ENCODE measurements at places on chromosomes 7 and 10.

DNA sequence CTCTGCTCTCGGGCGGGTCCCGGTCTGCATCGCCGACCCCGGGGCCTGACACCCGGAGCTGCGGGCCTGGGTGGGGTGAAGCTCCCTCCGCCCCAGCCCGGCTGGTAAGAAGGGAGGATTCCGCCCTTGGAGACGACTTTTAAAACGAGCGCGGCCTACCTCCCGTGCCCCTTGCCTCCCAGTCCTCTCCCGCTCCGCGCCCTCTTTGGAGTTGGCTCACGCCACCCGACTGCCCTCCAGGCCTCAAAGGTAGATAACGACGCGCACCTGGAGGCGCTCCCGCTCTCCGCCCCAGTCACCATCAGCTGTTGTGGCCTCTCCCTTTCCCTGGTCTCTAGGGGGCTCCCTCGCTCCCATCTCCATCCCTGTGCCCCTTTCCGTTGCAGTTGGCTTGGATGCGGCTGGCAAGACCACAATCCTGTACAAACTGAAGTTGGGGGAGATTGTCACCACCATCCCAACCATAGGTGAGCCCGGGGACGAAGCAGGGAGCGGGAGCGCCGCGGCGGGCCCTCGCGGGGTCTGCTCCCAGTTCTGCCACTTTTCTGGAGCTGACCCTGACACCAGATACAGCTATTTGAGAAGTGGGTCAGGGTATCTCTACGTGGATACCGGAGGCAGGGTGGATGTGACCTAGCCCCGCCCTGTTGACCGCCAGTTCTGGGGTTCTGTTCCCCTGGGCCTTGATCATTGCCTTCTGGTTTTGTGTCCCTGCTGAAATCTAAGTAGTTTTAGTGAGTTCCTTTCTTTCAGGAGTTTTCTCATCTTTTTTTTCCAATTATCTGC is 679 bp downstream of the ARF5 start:
- no peak for DNase-seq

DNA sequence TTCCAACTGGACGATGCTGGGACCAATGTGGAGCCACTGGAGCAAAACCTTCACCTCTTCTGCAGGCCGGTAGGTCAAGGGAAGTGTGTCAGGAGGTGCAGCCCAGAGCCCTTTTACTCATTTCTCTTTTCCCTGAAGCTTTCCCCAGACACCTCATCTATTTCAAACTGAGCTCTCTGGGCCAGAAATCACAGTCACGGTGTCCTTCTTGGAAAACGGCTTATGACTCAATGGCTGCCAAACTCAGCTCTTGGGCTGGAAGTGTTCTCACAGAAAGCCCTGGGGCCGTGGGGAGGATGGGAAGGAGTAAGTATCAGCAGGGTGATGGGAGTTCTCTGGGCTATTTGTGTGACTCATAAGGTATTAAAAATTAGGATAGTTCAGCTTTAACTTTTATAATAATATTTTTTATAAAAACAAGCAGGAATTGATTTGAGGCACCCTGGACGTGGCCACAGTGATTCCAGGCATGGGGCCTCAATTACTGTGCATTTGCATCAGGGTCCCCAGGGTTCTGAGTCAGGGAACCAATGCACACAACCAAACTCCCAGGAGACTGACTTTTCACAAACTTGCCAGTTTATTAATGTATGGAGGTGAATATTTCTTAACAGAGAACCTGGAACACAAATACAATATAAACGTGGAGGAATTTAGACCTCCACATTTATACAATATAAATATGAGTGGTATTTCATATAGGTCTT is 187.4 kb upstream of the TMEM72 start:
- no peak for DNase-seq

DNA sequence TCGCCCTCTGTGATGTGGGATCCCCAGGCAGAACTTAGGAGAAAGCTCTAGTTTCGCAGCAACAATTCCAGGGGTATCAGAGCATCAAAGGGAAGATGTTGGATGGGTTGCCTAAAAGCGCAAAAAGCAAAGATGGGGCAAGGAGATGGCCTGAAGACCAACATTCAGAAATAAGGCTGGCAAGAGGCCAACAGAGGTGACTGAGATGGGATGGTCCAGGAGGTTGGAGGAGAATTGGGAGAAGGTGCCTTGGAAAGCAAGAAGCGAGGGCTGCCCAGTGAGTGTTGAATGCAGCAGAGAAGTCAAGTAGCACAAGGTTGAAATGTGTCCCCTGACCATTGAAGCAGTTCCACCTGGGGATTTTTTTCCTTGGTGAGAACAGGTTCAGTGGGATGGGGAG is 38.4 kb upstream of the TMEM273 start:
- DNase-seq: no peak

GRCh38 chr7:129494041-129494440 is 8.3 kb upstream of the SMKR1 start:
- DNase-seq: no peak

- no peak for DNase-seq
Observed at GRCh38 chr7:138458576-138459412, 1.3 kb upstream of the TRIM24 start.

DNA sequence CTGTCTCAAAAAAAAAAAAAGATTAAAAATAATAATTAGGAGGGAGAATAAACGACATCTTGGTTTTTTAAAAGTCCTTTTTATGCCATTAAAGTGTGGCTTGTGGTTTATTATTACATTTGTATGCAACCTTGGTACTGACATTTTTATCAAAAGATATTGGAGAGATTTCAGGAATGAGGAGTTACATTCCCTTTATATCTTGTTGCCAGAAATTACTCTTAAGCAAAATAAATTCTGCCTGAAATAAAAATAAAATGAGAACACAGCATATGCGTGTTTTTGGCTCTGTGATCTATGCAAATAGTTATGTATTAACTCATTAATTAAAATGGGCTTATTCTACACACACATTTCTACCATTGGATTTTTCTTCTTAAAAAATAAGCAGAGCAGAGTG is 202.4 kb downstream of the BICC1 start:
- no peak for DNase-seq

- no peak for DNase-seq
Observed at GRCh38 chr10:102652170-102652916, 8.1 kb downstream of the TRIM8 start.

- DNase-seq: no peak
Observed at GRCh38 chr10:10726101-10726500, 291.6 kb upstream of the CELF2 start.

DNA sequence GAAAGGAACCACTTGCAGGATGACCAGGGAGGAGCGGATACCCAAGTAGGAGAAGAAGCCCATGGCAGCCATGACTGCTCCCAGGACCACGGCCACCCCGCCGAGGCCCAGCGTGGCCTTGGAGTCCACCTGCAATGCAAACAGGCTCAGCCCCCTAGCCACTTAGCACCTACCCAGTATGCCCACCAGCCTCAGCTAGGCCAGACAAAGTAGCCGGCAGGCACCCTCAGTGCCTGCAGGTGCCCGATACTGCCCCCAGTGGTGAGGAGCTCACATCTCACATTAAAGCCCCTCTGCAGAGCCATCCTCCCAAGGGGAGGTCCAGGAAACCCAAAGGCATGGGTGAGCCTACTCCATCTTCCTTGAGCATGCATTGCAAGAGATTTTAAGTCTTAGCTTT is 6.6 kb downstream of the NPC1L1 start:
- DNase-seq: no peak

- DNase-seq: no peak
Observed at GRCh38 chr10:120490288-120490687, 33.3 kb downstream of the PLPP4 start.

GRCh38 chr7:158910254-158911053 is 54.1 kb downstream of the DYNC2I1 start:
- DNase-seq: no peak

GRCh38 chr7:43569424-43569823 is 13.5 kb upstream of the STK17A start:
- DNase-seq: no peak

- no peak for DNase-seq
Observed at GRCh38 chr7:150903606-150904005, 51.3 kb downstream of the AOC1 start.

GRCh38 chr7:94028768-94029167 is 24.6 kb upstream of the BET1 start:
- DNase-seq: no peak

DNA sequence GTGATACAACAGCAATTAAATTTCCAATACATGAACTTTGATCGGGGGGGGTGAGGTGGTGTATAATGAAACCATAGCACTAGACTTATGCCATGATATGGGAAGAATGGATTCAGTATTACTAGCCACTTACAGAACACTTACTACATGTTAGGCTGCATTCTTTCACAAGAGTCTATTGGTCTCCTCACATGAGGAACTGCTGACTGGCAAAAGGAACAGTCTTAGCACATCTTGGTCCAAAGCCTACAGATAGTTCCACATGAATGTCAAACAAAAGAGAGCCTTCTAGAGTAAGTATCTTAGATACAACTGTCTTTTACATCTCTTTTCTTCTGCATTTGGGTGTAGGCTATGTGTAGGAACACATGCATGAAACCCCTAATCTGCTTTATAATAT is 115.9 kb upstream of the DNAJB12 start:
- DNase-seq: no peak

Measured in stimulated activated CD4-positive, alpha-beta T cell treated with anti-CD3 and anti-CD28 coated beads, TNF-alpha, amount 100 ng/mL, for 1 hour (primary cell).